Suppressor macrophage treated with lipopolysaccharide for 1 hour (primary cell): ENCODE measurements at places on chromosomes 1 and 21.

- no peak for DNase-seq
Observed at GRCh38 chr1:247961791-247962190, 3.2 kb upstream of the OR2AK2 start.

GRCh38 chr1:220274251-220274855 is 2.1 kb upstream of the RAB3GAP2 start:
- peak; percentile 76 for DNase-seq

- no peak for DNase-seq
Observed at GRCh38 chr1:34235594-34235993, 58.9 kb downstream of the C1orf94 start.

DNA sequence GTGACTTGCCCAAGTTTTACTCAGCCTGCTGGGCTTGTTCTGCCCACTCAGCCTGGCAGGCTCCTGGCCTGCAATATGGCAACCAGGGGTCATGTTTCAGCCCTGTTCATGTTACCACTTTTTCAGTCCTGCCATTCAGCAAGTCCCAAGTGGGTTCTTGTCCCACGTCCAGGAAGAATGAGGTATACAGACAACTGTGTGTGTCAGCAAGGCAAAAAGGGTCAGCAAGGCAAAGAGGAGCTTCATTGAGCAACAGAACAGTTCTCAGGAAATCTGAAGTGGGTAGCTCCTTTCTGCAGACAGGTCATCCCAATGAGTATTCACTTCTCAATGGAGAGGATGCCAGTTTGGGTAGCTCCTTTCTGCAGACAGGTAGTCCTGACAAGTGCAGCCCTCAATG is 1233.3 kb upstream of the B3GALT2 start:
- no peak for DNase-seq

- peak; percentile 37 for DNase-seq
Observed at GRCh38 chr1:108000620-108001111, 35.7 kb upstream of the VAV3 start.

- no peak for DNase-seq
Observed at GRCh38 chr21:38121888-38122720, 134.7 kb upstream of the KCNJ15 start.

- DNase-seq: peak; percentile 35
Observed at GRCh38 chr1:202661136-202661845, 49.0 kb downstream of the SYT2 start.

- no peak for DNase-seq
Observed at GRCh38 chr1:55426619-55427018, 211.5 kb upstream of the USP24 start.

GRCh38 chr1:87592156-87592555 is 263.5 kb downstream of the LMO4 start:
- no peak for DNase-seq

- no peak for DNase-seq
Observed at GRCh38 chr1:103353391-103353790, 172.1 kb upstream of the RNPC3 start.

GRCh38 chr1:164886101-164886500 is 327.1 kb downstream of the PBX1 start:
- DNase-seq: no peak

DNA sequence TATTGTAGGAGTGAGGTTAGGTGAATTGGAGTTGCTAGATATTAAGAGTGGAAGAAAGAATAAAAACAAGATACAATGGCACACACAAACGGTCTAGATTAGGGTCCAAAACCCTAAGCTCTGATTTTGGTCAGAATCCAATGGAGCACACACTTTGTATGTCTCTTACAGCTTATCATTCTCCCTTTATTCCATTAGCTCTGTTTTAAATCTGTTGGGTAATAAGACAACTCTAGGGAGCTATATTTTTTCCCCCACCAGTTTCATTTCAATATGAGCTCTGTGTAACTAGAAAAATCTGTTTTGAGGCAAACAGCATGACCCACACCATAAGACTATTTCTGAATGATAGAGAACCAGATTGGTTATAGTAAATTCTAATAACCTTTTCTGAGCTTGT is 465.6 kb downstream of the ADGRL2 start:
- no peak for DNase-seq

- DNase-seq: no peak
Observed at GRCh38 chr1:82690411-82690810, 889.7 kb downstream of the ADGRL2 start.

- DNase-seq: no peak
Observed at GRCh38 chr1:46830665-46831322, 31.9 kb downstream of the CYP4B1 start.

DNA sequence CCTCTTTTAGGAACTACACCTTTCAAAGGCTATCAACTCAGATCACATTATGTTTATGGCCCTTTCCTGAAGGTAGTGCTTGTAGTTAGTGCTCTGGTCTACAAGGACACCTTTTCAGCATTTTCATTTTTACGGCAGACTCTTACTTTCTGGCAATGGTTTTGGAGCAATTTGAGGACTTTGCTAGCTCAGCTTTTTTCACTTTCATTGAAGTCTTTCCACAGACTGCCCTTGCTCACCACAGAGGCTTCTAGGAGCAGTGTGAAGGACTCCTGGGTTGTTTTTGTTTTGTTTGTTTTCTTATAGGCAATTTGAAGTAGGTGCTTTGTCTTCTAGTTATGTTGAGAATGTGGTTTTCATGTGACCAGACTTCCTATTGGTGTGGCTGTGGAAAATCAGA is 43.1 kb downstream of the CD55 start:
- peak; percentile 12 for DNase-seq

DNA sequence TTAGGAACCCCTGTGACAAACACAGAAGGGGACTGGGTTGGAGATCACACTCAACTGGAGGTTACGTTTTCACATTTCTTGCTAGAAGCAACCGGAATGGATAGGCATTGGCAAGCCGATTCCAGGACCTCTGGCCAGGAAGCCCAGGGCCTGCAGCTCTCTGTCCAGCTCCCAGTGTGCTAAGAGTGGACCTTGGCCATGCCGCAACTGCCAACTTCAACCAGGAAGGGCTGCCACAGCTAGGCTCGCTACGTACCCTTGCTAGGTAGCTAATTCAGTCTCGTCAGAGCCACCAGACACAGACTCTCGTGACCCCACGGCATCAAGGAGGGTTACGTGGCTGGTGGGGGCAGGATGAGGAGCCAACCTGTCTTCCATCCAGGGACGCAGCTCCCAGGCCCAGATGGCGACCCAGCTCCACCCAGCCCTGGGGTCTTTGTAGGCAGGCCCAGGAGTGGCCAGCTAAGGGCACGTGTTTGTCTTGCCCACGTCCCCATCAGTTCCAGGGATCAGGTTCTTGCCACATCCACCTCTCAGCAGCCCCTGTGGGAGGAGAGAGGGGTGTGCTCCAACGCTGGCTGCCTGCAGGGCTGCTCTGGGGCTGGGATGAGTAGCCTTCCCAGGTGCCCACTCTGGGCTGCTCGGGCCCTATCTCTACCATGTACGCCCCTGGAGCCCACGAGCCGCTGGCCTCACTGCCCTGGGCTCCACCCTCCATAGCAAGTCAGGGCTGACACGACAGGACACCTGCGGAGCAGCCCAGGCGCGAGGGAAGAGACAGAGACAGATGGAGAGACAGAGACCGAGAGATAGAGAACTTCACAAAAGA is 39.2 kb downstream of the UBE2G2 start:
- no peak for DNase-seq
